ENCODE measurements at places on chromosomes 2 and 18.

- no peak for DNase-seq
These were observed 746.3 kb upstream of the CHAC2 start for GRCh38 chr2:53021292-53021691.

DNA sequence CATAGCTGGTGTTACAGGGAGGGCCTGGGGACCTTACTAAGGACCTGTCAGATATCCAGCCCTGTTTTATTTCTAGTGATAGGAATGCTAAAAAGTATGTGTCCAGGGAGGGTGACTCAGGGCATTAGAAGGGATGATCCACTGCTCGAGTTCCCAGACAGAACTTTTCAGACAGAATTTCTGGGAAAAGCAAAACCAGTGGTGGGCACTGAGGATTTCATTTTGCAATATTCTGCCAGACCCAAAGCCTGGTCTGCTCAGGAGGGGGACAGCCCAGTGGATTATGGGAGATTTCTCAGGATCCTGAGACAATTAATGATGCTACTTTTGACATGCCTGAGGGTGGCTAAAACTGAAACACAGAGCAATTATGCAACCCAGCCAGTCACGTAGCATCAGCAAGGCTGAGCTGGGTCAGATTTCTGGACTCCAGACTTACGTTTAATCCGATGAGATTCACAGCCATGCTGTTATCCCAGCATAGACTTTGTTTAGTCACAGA is 4.7 kb upstream of the KCNE4 start:
- no peak for DNase-seq

DNA sequence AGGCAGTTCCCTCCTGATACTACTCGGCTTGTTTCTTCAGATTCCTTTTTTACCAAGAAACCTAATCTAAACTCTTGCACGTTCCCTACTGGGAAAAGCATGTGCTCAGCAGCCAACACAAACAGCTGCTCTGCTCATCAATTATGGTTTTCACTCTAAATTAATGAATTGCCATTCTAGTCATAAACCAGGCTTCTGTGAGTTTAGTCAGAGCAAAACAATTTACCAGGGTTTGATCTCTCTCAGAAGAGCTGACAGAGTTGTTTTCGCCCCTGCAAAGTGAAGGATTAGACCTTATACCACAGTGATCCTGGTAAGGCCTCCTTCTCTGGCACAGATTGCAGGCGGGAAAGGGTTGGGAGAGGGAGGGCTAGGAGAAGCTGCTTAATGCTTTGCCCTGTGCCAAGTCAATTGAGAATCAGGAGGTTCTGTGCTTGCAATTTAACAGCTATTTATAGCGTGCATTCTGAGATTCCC is 57.2 kb downstream of the REEP1 start:
- DNase-seq: no peak

DNA sequence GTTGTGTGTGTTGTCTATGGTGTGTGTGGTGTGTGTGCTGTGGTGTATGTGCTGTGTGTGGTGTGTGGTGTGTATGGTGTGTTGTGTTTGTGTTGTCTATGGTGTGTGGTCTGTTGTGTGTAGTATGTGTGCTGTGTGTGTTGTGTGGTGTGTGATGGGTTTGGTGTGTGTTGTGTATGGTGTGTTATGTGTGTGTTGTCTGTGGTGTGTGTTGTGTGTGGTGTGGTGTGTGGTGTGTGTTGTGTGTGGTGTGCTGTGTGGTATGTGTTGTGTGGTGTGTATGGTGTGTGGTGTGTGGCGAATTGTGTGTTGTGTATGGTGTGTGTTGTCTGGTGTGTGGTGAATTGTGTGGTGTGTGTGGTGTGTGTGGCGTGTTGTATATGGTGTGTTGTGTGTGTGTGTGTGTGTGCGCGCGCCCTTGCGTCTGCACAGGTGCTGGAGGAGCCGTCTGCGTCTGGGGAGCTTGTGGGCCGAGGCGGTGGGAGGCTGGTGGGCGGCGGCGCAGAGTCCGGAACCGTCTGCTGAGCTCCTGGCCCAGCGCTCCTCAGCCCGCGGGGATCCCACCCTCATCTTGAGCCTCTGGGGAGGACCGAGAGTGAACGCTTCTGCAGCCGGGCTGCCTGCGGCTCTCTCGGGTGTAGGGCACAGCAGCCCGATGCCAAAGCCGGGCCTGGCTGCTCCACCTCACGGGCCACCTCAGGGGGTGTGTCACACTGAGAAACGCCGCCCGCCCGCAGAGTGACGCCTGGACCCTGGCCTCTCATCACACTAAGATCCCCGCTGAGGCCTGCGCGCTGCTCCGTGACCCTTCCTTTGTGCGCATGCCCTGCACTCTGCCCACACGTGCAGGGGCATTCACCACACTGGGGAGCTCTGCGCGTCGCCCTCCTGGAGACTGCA is 8.8 kb upstream of the ADI1 start:
- DNase-seq: no peak

GRCh38 chr2:156083763-156084493 is 248.6 kb downstream of the NR4A2 start:
- DNase-seq: no peak

DNA sequence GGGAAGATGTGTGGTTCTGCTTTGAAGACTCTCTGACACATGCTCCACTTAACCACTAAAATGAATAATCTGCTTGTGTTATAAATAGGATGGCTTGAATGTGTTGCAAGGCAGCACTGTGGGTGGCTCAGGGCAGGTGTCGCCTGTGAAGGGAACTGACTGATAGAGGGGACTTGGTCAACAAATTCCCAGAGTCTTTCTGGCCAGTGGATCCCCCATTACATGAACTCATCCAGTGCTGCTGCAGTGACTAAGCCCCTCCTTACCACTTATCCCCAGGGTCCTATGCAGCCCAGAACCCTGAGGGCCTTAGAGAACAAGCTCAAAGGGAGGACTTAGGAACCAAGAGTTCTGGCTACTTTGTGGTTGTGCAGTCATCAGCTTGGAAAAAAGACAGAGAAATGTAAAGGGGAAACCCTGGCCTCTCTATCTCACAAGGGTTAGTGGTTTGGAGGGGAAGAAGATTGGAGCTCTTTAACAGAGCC is 226.2 kb upstream of the TNP1 start:
- no peak for DNase-seq

- peak; percentile 69 for DNase-seq
These were observed 14.1 kb downstream of the MSGN1 start for GRCh38 chr2:17830053-17831034.

GRCh38 chr2:36613801-36614200 is 15.8 kb upstream of the FEZ2 start:
- no peak for DNase-seq

- DNase-seq: no peak
These were observed 157.1 kb upstream of the SIX2 start for GRCh38 chr2:45166229-45166890.

GRCh38 chr2:120236316-120236715 is 13.1 kb upstream of the TMEM185B start:
- DNase-seq: no peak

- DNase-seq: no peak
These were observed 150.2 kb downstream of the NCKAP5 start for GRCh38 chr2:133418021-133418420.

DNA sequence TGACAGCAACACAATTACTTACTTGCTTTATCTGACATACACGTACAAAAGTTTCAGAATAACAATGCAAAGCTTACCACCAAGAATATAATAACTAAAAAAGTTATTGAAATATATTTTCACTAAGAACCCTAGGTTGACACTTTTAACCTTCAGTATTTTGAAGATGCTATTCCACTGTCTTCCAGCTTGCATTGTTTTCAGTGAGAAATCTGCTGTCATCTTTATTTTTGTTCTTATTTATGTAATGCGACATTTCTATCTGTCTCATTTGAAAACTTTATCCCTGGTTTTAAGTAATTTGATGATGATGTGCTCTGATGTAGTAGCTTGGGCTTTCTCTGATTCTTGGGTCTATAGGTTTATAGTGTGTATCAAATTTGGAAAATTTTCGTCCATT is 165.0 kb upstream of the SMIM21 start:
- no peak for DNase-seq

DNA sequence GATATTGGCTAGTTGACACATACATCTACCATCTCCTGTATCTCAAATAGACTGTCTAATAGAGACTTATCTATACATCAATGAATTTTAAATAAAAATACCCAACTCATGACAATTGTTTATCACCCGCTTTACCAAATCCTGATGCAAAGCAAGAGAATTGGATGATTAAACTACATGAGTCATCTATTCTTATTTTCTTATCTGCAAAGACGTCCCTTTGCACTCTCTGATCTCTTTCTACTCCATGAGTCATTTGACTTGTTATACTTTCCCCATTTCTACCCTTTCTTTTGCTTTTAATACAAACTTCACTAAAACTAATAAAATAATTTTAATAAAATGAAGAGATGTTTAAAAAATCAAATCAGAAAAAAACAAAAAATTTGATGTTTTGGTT is 261.7 kb upstream of the MAP2 start:
- no peak for DNase-seq

- no peak for DNase-seq
These were observed 172.2 kb downstream of the MEIS1 start for GRCh38 chr2:66607152-66607551.

DNA sequence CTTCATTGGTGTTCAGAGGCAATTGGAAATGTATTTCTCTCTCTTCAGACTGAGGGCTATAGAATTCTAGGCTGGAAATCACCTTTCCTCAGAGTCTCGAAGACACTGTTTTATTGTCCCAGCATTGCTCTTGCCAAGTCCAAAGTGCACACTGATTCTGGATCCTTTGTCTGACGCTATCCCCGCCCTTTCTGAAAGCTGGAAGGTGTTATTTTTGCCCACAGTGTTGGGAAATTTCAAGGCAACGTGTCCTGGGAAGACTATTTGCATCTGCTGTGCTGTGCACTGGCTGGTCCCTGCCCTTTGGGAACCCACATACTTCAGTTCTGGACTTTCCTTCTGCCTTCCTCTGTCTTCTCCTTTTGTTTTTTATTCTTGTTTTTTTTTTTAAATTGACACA is 190.8 kb downstream of the SH3BP4 start:
- no peak for DNase-seq

- peak; percentile 37 for DNase-seq
These were observed 4.4 kb downstream of the CTIF start for GRCh38 chr18:48543228-48543627.

DNA sequence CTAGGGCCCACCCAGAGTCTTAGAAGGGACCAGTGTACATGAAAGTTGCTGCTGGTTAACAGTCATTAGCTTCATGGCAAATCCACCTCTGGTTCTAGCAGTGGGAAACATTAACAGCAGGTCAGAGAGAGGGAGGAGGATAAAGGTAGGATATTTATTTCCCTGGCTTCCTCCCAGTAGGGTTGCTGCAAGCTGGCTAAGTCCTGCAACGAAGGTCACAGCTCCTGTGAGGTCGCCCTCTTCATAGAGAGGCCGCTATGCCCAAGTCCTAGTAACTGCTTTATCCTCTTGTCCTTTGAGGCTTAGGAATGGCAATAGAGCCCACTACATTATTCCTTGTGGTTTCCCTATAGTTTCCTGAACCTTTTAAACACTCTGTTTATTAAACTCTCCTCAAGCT is 84.0 kb upstream of the ACSL3 start:
- DNase-seq: no peak

GRCh38 chr2:132009874-132010521 is 151.8 kb downstream of the ANKRD30BL start:
- DNase-seq: no peak

DNA sequence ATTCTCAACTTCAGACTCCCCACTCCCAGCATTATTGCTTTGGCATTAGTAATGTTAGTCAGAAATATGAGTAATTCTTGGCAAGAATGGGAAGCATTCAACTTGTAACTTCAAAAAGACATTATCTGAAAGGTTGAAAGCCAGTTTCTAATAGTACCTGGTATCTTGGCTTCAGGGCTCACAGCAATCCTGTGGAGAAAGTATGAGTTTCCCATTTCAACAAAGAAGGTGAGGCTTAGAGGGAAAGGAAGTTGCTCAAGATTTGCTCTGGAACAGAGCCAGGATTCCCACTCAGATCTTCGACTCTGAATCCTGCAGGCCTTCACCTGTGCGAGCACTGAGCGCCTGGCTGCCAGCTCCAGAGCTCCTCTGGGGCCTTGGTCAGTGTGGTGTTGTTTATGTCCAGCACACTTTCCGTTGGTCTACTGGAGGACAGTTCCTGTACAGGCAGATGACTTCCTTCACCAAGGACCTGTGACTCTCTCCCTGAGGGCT is 136.1 kb downstream of the MCFD2 start:
- no peak for DNase-seq

- DNase-seq: no peak
These were observed 308.5 kb downstream of the KCNS3 start for GRCh38 chr2:18186816-18187613.

DNA sequence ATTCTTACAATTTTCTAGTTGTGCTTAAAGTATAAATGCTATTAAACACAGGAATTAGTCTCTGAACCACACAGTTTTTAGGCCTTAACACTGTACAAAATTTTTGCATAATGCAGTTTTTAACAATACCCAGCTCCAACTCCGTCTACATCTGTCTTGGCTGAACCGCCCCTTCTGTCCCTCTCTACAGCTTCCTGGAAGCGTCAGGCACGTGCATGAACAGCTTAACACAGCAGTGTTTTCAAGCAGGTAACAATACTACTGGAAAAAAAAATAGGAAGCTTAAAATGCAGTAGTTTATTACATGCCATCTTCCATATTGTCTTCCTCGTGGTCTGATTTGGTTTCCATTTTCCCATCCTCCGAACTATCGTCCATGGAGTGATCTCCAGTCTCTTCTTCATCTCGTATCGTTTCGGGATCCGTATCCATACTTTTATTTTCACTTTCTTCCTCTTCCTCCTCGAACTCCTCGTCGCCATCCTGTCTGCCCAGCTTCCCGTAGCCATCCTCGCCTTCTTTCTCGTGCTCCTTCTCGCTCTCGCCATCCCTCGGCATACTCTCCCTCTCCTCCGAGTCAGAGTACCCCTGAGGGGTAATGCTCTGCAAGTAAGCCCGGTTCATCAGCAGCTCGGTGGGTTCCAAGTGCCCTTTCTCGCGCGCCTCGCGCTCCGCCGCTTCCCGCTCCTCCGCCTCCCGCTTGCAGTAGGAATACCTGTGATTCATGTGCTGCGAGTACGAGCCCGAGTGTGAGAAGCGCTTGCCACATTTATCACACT is 130.6 kb downstream of the ZEB2 start:
- no peak for DNase-seq

- DNase-seq: no peak
These were observed 38.4 kb downstream of the KIDINS220 start for GRCh38 chr2:8799004-8799403.

DNA sequence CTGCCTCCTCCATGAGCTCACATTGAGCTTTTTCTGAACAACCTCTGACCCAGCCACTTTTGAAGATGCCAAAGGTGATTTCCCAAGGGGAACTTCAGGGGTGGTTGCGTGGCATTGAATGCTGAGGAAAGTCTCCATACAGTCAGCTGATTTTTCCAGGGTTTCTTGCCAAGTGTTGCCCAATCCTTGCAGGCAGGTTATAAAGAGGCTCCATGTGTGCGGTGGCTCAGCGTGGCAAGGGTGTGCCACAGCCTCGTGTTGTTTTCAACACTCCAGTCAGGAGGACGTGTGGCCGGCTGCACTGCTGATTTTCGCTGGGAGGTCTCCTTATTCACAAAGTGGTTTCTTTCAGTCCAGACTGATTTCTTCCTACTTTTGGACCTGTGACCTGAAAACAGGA is 81.4 kb upstream of the GATA6 start:
- DNase-seq: no peak

- no peak for DNase-seq
These were observed 22.4 kb upstream of the UGP2 start for GRCh38 chr2:63819256-63819655.

- no peak for DNase-seq
These were observed 3.4 kb downstream of the LPIN1 start for GRCh38 chr2:11749646-11750349.

- peak; percentile 0 for DNase-seq
These were observed 246.2 kb upstream of the ID2 start for GRCh38 chr2:8435608-8436007.

Measured in stimulated activated CD4-positive, alpha-beta T cell treated with anti-CD3 and anti-CD28 coated beads, Interleukin-2, amount 100 ng/mL, for 24 hours (primary cell).